ENCODE measurements at places on chromosomes 13 and 19.
A peak's percentile ranks its signal among the peaks of the same experiment; 100 is the strongest.

GRCh38 chr13:30743319-30744055 is 8.1 kb downstream of the ALOX5AP start:
- DNase-seq: peak; percentile 83

- no peak for DNase-seq
These were observed at the start of gene IL17D for GRCh38 chr13:20702915-20703779. IL17D (plus strand) TSS chr13:20703699; CDS start chr13:20704002, 303 bp downstream.

- DNase-seq: no peak
These were observed 76.2 kb downstream of the GGACT start for GRCh38 chr13:100512422-100512821.

DNA sequence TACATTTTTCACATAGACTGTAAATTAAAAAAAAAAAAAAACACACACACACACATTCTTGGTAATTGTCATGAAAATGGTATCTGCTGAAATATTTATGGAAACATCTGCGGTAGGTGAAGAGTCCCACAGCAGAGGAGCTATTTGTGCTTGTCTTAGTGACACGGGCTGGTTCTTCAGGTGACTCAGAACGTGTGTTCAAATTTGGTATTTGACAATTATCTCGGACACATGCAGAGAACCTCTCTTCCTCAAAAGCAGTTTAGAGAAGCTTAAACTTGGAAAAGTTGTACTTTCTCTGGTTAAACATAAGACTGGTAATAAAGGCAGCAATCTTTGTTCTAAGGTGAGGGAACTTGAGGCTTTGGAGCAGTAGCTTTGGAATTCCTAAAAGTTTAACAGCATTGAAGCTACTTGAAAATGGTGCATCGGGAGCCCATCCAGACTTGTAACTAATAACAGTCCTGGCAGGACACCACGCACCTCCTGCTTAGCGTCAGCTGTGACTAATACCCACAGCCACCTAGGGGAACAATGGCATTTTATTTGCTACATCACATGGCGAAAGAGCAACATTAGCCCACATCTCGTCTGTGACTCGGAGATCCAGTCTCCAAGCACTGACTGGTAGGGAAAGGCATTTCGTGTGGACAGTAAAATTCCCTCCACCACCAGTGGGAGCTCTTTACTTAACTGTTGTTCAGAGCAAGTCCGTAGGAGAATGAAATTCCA is 1505.1 kb upstream of the SLC10A2 start:
- peak; percentile 88 for DNase-seq

GRCh38 chr13:37106642-37107041 is 1.2 kb upstream of the CSNK1A1L start:
- no peak for DNase-seq

- DNase-seq: no peak
These were observed 12.0 kb upstream of the CEACAM21 start for GRCh38 chr19:41563854-41564514.

DNA sequence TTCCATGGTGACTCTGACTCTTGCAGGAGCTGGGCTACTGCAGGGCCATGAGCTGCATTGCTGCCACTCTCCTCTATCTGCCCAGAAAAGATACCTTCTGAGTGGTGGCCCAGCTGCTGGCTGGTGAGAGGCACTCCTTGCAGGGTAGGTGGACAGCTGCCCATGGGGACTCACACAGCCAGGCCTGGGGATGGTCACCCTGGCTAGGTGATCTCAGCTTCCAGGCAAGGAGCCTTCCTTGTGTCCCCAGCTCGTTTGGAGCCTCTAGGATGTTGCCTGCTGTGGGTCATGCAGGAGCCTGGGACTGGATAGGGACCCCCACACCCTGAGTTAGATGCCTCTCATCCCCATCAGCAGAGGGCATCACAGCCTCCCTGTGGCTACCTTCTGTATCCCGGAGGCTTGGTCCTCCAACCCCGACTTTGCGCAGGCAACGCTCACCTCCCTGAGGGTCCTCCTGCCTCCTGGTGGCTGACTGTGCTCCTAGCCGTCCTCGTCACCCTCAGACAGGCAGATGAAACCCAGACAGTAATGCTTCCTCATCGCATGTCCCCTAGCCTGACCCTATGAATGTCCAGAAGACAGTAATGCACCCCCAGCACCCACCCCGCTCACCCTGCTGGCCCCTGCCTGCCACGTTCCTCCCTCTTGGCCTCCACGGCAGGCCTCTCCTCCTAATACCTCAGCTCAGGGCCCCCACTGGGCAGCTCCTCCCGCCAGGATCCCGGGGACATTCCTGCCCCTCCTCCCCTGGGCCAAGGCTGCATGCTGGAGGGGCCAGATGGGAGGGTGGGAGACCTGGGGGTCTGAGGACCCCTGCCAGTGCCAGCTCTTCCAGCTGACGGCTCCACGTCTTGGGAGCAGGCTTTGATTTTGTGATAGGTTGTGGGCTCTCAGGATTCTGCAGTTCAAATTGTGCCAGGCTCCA is 13.6 kb upstream of the ZNF14 start:
- DNase-seq: no peak

DNA sequence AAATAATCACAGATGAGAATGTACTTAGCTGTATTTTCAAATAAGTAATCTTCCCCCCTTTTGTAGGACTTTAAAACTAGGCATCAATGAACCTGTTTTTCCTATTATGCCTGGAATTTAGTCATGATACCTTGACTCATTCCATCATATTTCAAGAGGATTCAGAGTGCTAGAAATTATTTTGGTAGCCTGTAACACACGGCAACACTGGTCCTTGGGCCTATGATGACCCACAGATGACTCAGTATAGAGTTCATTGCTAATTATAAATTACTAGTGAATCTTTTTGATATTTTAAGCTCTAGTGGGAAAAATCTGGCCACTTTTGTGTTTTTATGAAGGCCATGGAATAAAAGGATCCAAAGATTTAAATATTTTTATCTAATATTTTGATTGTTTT is 26.0 kb upstream of the GARRE1 start:
- no peak for DNase-seq

GRCh38 chr13:112530861-112531260 is 57.1 kb downstream of the TUBGCP3 start:
- no peak for DNase-seq

DNA sequence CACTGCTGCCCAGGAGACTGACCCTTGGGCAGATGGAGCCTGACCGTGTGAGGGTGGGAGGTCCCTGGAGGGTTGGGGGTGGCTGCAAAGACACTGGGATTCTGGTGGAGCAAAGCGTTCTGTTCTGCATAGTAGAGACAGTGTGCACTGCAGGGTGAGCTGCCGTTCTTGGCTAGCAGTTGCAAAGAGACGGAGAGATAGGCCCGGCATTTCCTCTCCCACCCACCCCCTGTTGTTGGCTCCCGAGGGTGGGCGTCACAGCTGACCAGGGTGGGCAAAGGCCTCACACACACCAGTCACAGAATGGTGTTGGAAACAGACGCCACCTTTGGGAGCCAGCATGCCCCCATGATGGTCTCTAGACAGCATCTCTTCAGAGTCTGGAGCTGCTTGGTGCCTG is 11.4 kb downstream of the TMEM255B start:
- no peak for DNase-seq

- no peak for DNase-seq
These were observed 31.5 kb upstream of the IRS2 start for GRCh38 chr13:109817591-109818535.

- no peak for DNase-seq
These were observed 46.3 kb downstream of the CCNE1 start for GRCh38 chr19:29858000-29858596.

DNA sequence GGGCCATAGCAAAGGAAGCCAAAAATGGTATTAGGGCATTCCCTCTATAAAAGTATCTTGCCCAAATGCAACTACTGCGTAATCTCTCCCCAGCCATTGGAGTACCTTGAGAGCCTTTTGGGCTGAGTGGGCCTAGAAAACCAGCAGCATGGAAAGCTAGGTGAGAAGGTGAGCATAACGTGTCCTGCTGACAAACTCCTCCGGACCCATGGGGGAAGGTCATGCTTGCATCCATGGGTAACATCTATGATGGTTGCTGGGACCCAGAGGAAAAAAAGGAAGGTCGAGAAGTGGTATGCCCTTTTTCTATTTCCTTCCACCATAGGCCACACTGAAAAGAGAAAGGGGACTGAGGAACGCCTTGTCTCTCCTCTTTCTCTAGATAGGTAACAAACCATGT is 57.4 kb downstream of the ZNF728 start:
- no peak for DNase-seq

GRCh38 chr13:47112205-47112902 is 215.5 kb upstream of the HTR2A start:
- no peak for DNase-seq

Data from epithelial cell of prostate (primary cell).